Hindlimb muscle (tissue), 1 donor: ENCODE measurements at places on chromosomes 3 and 15. TPM values are rescaled to one million over a fixed set of nuclear protein-coding genes. Genes with fewer than 3 reads are reported as not detected.

C3orf20 gene
- 0.08 TPM for polyA plus RNA-seq

EPHA3 gene
- 26.9 TPM for polyA plus RNA-seq

NR2E3 gene
- polyA plus RNA-seq = 9.0 TPM

CD86 gene
- 5.2 TPM for polyA plus RNA-seq

CLEC3B gene
- 126 TPM for polyA plus RNA-seq

ANKRD63 gene
- polyA plus RNA-seq = 0.40 TPM

CACNA1D gene
- 1.0 TPM for polyA plus RNA-seq

TEX55 gene
- polyA plus RNA-seq = not detected

ITIH1 gene
- polyA plus RNA-seq = 0.13 TPM

VPS39 gene
- polyA plus RNA-seq = 46.0 TPM

DNA sequence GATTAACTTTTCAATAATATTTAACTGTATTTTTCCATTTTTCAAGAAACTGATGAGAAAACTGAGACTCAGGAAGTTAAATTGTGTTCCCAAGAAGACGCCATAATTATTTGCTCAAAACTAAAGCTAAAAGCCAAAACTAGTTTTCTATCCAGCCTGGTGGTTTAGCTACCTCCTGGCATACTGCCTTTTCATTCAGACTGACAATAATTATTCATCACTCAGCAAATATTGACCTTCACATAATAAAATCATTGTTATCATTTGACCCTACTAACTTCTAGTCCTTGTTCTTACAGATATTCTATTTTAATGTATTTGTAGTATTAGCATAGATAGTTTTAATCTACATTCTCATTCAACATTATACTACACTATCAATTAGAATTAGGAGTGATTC, 210.6 kb upstream of the GADL1 start:
- no peak for DNase-seq

GRCh38 chr3:11212784-11213183, 58.5 kb downstream of the HRH1 start:
- no peak for DNase-seq

DNA sequence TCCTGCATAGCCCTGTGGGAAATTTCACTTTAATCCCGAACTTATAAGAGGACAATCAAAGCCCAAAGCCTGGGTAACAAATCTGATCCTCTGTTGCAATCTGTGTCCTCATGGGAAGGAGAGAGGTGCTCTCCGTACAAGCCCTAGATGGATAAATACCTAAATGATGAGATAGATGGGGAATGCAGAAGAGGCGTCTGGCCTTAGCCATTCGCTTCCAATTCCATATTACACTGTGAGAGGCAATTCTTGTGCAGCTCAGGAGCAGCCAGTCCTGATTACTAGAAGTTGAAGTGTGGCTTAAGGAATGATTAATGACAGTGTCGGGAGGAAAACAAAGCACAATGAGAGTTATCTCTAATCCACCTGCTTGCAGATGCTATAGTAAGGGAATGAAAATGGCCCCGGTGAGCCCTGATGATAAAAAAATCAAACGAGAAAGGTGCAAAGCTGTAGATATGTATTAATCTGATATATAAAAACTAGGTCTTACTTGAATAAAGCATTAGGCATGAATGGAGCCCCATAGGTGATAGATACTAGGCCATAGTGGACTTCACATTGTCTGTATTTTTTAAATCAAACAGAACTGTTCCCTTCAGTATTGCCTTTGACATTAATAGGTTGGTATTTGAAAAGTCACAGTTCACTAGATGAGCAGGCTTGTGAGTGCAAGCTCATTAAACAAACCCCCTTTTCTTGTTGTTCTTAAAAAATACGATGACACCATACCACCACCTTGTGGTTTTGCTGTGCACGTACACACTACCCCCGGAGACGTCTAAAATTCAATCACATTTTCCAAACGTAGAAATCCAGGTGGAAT, 54.2 kb upstream of the TMCO5A start:
- DNase-seq = peak; percentile 32

- peak; percentile 70 for DNase-seq
Measured at GRCh38 chr15:90402223-90402622, 14.2 kb downstream of the IQGAP1 start.

DNA sequence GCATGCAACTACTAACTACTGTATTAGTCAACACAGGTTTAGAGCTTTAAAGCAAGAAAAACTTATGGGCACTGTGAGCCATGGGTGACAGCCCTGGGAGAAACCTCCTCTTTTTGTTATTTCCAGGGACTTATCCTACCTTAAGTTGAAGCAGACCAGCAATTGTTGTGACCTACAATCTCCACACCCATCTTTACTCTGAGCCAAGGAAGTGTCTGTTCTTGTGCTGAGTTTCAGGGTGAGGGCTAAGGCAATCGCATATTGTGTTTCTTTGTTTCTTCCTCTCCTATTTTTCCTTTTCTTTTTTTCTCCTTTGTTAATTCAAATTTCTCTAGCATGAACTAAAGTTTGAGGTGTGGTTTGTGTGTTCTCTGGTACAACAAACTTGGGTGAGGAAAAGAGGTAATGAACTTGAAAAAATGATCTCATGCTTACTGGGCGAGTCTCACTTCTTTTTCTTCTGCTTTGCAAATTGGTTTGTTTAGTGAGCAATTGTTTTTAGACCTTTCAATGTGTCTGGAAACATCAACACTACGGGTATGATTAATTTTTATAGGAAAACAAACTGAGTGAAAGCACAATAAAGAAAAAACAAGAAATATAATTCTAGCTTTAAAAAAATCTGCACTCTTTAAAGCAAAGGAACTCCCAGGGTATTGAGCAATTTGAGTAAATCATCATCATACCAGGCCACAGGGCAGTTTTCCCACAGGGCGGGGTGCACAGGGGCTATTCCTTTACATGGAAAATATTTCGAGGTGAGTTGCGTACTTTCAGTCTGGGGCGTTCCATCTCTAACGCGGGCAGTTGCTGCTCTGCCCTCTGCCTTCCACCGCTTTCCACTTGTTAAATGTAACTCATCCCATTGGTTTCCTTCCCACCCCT, 2.7 kb downstream of the UPK1B start:
- no peak for DNase-seq

- DNase-seq = peak; percentile 84
Measured at GRCh38 chr3:37993820-37994638, 3.4 kb downstream of the VILL start.

- no peak for DNase-seq
Measured at GRCh38 chr15:45187578-45187893, 230 bp downstream of the SHF start.

DNA sequence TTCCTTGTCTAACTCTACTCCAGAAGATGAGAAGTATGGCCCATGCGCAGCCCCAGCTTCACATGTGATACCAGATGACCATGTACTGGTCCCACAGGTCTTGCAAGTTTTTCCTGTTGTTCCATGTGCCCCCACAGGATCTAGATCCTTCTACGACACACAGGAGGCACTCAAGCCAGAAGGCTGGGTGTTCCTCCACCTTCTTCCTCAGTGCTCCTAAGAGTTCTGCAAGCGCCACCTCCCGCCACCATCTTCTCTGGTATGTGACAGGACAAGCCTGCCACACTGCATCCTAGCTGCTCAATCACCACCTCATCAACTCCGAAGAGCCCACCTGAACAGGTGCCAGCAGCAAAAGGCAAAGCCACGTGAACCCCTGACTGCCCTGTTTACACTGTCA, 43.1 kb downstream of the XXYLT1 start:
- no peak for DNase-seq

GRCh38 chr3:185250247-185250646, 3.6 kb downstream of the EHHADH start:
- DNase-seq = no peak

DNA sequence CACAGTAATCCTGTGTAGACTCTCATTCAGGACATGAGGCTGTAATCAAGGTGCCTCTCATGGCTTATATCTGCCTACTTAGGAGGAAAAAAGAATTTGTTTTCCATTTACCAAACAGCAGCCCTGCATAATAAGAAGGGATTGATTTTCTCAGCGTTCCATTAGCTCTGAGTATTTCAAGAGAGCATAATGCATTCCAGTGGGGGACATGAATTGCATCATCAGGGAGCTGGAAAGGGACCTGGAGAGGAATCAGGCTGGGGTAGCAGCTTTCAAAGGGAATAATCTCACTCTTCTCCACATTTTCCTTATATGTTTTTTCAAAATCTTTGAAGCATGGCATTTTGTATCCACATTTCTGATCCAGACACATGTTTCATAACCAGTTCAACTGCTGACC, 150.6 kb upstream of the ANKRD28 start:
- DNase-seq = no peak

GRCh38 chr15:91465696-91466095, 365.6 kb downstream of the SV2B start:
- no peak for DNase-seq

- no peak for DNase-seq
Measured at GRCh38 chr3:161148832-161149475, 43.8 kb upstream of the B3GALNT1 start.

- no peak for DNase-seq
Measured at GRCh38 chr3:50254577-50255250, 14.2 kb upstream of the SEMA3B start.

DNA sequence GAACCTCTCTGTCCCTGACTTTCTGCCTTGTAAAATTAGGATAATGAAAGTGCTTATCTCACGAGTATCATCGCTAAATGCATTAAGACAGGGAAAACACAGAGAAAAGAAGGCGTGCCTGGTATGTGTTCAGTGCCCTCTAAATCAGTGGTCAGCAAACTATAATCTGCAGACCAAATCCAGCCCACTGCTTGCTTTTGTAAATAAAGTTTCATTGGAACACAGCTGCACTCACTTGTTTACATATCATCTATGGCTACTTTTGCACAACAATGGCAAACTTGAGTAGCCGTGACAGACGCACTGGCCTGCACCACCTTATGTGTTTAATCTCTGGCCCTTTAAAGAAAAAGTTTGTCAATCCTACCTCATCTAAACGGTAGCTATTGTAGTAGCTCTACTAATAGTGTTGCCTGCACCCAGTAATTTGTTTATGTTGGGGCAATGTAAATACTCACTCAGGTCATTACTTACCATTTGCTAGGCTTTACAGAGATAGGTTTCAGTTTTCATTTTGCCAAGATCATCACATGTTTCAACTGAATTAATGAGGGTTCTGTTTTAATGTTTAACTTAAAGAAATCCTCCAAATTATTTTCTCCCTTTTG, 229.4 kb downstream of the FEZF2 start:
- no peak for DNase-seq

DNA sequence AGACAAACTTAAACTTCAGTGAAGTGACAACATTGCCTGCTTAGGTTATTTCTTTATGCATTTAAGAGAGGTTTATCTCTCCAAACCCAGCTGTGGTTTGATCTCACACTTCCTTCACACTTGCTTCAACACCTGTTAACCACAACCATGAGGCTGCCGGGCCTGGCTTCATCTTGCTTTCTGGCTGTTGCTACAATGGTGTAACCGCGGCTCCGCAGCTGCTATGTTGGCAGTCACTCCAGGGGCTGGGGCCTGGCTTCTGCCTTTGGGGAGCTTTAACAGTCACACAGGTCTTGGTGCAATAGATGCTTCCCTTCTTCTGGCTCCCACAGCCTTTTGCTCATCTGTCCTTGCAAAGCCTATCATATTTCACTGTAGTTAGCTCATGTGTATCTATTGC, 72.9 kb upstream of the MNS1 start:
- DNase-seq = peak; percentile 42

GRCh38 chr15:90617668-90618097, 88.0 kb downstream of the CRTC3 start:
- DNase-seq = no peak

DNA sequence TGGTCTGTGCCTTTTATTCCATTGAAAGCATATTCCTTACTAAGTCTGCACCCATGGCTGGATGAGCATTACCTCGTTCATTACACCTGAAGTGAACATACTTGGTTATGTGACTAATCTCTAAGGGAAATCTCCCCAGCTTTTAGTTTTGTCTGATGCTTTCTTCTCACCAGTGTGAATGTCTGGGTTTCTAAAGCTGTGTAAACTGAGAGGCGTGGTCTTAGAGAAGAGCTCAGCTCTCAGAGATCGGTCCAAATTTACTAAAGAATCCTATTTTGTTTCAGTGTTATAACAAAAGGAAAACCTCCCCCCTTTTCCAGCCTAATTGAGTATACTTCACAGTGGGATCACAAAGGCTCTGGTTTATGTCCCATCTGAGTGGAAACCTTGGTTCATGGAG, 352.3 kb downstream of the PTPRG start:
- DNase-seq = no peak

GRCh38 chr3:136152176-136152843, 43.8 kb downstream of the MSL2 start:
- no peak for DNase-seq

GRCh38 chr3:143597774-143598652, 250.3 kb downstream of the SLC9A9 start:
- DNase-seq = peak; percentile 50

GRCh38 chr3:136772709-136773108, 20.5 kb upstream of the STAG1 start:
- DNase-seq = no peak

GRCh38 chr3:179658606-179659005, 5.8 kb downstream of the USP13 start:
- no peak for DNase-seq

DNA sequence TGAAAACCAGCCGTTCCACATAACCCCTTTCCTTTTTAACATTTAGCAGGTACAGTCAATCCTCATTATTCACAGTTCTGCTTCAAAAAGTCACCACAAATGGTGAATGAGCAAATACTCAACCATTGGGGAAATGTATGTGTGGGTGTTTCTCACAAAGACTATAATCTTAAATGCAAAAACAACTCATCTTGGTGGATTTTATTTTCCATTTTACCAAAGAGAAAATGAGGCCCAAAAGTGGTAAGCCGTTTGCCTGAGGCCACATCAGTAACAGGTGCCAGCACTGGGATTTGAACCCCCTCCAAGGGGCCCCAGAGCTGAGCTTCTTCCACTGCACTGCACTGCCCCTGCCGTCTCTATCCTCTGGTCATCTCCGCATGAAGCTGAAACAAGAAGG, 208.8 kb downstream of the OSBPL10 start:
- no peak for DNase-seq

GRCh38 chr3:70731046-70731445, 418.6 kb upstream of the MDFIC2 start:
- no peak for DNase-seq

GRCh38 chr3:40741729-40742128, 217.0 kb downstream of the ZNF621 start:
- DNase-seq = peak; percentile 87

- no peak for DNase-seq
Measured at GRCh38 chr3:159882790-159883779, 105.5 kb upstream of the IL12A start.

DNA sequence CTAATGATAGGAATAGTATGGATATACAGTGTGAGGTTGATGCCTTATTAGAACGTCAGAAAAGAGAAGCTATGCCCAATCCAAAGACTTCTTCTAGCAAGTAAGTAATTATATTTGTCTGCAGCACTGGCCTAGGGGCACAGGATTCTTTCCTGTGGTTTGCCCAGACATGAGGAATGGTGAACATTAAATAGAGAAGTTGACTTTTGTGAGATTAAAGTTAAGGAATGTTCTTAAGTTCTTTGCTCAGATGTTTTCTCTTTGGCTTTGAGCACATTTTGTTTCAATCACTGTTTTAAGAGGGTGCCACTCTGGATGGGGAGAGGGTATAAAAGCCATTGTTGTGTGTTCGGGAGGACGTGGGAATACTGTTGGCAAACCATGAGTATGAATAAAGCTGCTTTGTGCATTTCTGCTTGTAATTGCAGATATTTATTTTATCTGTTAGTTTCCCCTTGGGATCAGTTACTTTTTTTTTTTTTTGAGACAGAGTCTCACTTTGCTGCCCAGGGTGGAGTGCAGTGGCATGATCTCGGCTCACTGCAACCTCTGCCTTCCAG, 8.3 kb downstream of the KIF23 start:
- no peak for DNase-seq
